ENCODE measurements at places on chromosomes 11 and 22.

DNA sequence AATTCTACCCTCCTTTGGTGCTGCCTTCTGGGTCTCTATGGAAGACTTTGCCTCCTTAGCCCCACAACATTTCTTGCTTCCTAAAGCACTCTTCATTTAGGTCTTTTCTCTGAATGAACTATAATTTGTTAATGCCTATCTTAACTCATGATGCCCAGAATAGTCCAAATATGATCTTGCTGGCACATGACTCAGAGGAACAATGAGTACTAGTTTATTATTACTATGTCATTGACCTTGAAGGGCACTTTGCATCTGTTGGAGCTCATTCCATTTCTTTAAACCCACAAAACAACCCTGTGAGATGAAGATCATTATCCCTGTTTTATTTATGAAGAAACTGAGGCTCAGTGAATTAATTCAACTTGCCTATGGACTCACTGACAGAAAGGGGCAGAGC is 320.2 kb upstream of the PLET1 start:
- DNase-seq: no peak

GRCh38 chr11:71987521-71987920 is 11.2 kb upstream of the IL18BP start:
- no peak for DNase-seq

DNA sequence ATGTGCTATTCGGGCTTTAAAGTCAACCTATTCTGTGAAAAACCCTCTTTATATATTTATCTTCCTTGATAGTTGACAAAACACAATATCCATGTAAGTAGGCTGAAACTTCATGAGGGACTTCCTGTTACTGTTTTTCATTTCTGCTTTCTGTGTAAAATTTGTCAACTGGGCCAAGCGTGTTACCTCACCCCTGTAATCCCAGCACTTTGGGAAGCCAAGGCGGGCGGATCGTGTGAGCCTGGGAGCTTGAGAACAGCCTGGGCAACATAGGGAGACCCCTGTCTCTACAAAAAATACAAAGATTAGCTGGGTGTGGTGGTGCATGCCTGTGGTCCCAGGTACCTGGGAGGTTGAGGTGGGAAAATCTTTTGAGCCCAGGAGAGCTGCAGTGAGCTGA is 66.5 kb upstream of the SLC25A18 start:
- no peak for DNase-seq

- DNase-seq: no peak
Observed at GRCh38 chr11:17244046-17244445, 32.5 kb upstream of the NUCB2 start.

GRCh38 chr22:16651217-16651616 is 58.6 kb upstream of the CCT8L2 start:
- DNase-seq: no peak

GRCh38 chr22:36746375-36746970 is 29.4 kb downstream of the IFT27 start:
- DNase-seq: no peak

DNA sequence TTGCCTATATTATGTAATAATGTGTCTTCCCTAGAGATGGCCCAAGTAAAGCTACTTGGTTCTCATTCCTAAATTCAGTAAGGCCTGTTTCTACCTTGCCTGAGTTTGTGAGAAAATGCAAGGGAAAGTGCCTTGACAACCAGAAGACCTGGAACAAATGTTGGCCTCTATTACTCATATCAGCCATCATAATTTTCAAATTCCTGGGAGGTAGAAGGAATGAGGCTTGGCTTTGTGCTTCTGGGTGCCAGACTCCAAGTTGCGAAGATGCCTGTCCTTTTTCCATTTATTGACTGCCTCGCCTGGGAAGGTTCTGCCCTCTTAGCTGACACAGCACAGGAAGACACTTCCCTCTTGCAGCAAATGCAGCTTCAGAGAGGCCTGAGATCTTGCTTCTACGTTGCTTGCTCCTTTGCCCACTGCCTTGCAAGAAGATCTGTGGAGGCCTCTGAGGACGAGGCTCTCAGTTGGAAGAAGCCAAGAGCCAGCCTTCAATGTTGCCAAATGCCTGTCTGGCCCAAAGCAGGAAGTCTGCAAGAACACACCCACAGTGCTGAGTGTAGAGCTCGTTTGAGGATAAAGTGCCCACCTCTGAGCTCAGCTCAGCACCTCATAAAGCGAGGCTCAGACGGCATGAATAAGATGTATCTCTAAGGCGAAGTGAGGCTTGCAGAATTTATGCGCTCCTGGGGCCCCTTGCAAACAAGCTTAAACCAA is 120.1 kb downstream of the GALNT18 start:
- DNase-seq: no peak

- no peak for DNase-seq
Observed at GRCh38 chr11:76661834-76662434, 8.6 kb downstream of the LRRC32 start.

DNA sequence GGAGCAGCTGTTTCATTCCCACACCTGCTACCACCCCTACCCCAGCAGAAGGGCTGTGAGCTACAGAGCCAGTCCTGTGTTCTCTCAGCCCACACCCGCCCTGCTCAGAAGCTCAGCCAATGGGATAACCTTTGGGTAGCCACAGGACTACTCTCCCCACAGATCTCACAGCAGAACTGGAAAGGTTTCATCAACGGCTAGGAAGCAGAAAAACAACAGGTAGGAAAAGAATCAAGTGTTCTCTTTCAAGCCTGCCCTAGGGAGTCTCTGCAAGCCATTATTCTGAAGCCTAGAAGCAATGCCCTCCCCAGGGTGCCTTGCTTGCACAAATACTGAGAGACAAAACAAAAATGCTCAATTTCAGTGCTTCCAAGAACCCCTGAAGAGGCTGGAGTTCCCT is 77.2 kb downstream of the TMPRSS5 start:
- no peak for DNase-seq

Measured in EL (cell line).